ENCODE measurements at places on chromosomes 16 and 17.

- DNase-seq, result no peak
These were observed 14.2 kb upstream of the LASP1NB start for GRCh38 chr17:38911081-38911730.

DNA sequence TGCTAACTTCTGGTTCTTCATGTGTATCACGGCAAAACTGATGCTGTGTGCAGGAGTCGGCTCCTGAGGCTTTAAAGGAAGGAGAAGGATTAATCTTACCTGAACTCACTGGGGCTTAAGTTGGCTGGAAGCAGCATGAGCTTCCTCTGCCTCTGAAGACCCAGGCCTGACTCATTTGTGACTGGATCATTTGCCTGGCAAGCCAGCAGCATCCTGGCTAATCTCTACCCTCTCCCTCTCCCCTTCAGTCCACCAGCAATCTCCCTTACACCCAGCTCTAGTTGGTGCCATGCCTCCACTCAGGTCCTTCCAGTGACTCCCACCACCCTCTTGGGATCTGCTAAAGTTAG, 150.3 kb downstream of the IRX3 start:
- DNase-seq, result no peak

GRCh38 chr17:67831268-67831667, 6.0 kb downstream of the BPTF start:
- DNase-seq, result peak; percentile 30

DNA sequence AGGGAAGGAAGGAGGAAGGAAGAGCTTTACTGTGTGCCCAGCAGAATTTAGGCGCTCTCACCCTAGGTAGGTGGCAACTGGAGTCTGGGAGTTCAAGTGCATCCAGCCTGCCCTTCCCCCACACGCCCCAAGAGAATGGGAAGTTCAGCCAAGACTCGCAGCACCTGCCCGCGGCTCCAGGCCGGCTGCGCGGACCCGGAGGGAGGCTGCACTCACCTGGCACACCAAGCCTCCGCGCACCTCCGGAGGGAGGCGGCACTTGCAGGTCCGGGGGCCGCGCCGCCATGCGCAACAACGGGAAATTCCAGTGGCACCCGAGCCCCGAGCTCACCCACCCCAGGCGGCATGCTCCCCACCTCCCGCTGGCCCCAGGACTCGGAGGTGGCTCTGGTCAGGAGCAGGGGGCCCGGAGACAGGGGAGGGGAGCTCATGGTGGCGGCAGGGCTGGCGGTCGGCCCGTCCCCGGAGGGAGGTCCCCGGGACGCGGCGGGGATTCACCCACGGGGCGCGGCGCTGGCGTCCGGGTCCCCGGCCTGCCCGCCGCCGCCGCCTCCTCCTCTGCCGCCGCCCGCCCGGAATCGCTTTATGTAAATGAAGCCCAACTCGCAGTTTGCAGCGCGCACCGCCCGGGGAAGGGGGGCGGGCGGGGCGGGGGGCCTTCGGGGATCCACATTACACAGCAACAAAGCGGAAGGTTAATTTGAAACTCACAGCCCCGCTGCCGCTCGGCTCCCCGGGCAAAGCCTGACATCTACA, at the start of gene ZFHX3:
Gene ZFHX3, minus strand, starts transcription at position 593 of the 756 bp plus-strand sequence. CDS start 87,983 bp downstream, outside the sequence.
- no peak for DNase-seq

- DNase-seq, result no peak
These were observed 7.5 kb upstream of the DNAJA2 start for GRCh38 chr16:46980926-46981325.

DNA sequence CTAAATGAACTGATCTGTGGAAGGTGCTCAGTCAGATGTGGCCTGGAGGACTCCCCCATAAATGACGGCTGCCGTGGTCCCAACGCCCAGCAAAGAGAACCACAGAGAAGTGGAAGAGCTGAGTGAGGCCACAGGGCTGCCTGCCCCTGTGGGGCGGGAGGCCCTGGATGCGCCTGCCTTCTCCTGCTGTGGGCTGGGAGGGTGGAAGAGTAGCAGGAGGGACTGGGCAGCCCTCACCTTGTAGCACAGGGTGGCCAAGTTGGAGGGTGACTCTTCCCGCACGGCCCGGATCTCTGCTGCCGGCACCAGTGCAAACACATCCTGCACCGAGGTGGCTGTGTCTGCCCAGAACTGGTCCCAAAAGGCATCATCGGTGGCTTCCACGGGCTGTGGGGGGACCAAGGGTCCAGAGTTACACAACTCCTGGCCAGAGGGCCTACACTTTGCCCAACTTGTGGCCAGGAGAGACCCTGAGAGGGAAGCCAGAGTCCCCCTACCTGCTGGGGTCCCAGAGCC, 8.3 kb downstream of the HID1 start:
- DNase-seq, result no peak

- no peak for DNase-seq
These were observed 5.5 kb downstream of the PRR29 start for GRCh38 chr17:64003526-64004121.

DNA sequence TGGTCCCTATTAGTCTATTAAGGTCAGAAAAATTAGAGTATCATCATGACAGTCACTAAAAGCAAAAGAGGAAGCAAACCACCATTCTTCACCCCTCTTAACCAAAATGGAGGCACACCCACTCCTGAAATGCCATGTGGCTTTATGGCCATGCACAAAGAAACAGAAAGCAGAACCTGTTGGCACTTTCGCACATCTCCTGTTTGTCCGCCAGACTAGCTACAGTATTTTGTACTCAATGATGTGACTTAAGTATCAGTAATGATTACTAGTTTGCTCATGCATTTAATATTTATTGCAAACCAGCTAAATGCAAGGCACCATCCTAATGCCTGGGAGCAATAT, 70.2 kb upstream of the GNAO1 start:
- no peak for DNase-seq

- no peak for DNase-seq
These were observed 39.4 kb downstream of the RTN4RL1 start for GRCh38 chr17:1985686-1986085.

DNA sequence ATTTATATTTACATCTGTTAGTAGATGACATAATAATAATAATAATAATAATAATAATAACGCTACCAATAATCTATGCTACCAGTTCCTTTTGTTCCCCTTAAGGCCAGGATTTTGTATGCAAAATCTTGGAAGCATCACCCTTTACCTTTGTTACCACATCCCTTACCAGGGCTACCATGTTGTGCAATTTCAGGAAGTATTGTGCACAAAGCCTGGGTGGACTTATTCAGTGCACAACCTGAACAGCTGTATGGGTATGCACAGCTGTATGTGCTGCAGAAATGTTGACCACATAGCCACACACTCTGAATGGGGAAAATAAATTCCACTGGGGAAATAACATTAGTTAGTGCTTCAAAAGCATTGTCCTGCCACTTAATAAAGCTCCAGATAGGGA, 19.9 kb upstream of the CALB2 start:
- no peak for DNase-seq

DNA sequence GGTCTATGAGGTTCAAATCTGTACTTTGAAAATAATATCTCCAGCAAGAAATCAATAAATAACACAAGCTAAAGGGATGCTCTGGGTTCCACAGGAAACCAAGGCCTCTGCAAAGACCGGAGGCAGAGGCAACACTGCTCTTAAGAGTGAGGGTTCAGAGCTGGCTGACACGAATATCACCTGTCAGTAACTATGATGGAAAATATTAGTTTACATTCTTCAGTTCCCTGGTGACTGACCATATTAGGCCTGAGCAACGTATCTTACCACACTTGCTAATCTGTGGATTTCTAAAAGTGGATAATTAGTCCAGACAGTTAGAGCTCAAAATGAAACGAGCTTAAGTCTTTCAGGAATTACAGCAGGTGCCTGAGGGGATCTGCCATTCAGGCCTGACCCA, 459.3 kb downstream of the HS3ST3B1 start:
- no peak for DNase-seq

- no peak for DNase-seq
These were observed 161.2 kb downstream of the MRTFB start for GRCh38 chr16:14232106-14232864.

- DNase-seq, result no peak
These were observed 29.7 kb upstream of the NXPH3 start for GRCh38 chr17:49545806-49546545.
